ENCODE measurements at places on chromosomes 16 and 17.

DNA sequence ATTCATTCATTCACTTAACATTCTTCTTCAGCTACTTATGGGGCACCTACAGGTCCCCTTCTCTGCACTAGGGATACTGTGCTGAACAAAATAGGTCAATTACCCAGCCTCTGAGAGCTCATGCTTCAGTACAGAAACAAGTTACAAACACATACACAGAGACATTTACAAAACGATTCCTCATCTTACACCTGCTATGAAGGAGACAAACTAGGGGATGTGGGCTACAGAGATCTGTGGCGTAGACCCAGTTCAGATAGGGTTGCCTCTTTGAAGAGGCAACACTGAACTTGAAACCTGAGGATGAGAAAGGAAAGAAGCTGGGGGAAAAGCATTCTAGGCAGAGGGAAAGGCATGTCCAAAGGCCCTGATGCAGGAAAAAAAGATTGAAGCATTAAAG lies 5.2 kb downstream of the IL21R start:
- no peak for DNase-seq

DNA sequence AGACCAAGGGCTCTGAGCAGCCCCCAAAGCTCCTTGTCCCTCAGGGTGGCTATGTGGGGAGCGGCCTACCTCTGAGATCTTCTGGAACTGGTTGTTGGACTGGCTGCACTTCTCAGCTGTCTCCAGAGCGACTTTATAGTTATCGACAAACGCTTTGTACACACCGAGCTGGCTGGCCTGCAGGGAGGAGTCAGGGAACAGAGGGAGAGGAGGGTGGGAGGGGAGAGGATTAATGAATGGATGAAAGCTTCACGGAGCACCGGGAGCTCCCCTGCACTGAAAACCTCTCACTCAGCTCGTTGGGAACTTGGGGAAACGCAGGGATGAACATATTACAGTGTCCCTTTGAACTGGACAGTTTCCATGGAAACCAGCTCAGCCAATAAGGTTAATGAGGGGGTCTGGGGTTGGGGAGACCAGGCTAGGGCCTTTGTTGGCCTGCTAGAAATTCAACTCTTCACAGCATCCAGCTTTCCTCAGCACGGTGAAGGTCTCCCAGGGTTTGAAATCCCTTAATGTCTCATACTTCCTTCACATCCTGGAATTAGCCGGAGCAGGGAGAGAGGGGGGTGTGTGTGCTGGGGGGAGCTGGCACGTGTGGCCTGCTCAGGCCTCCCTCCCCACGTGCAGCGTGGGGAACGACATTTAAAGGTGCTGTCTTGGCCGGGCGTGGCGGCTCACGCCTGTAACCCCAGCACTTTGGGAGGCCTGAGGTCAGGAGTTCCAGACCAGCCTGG lies 86.7 kb downstream of the TIMM22 start:
- no peak for DNase-seq

DNA sequence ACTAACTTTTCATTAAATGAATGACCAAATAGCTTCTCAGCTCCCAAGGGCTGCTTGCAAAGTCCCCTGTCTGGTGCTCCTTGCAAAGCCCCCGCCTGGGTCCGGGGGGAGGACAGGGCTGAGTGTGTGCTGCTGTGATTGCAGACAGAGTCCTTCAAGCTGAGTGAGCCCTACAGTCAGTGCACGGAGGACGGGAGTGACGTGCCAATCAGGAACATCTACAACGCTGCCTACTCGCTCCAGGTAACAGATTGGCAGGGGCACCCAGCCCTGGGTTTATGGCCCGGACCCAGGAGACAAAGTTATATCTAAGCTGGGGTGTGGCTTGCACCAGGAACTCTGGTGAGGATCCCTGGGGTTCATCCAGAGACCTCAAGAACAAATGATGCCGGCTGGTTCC lies 27.1 kb downstream of the SCNN1G start:
- no peak for DNase-seq

DNA sequence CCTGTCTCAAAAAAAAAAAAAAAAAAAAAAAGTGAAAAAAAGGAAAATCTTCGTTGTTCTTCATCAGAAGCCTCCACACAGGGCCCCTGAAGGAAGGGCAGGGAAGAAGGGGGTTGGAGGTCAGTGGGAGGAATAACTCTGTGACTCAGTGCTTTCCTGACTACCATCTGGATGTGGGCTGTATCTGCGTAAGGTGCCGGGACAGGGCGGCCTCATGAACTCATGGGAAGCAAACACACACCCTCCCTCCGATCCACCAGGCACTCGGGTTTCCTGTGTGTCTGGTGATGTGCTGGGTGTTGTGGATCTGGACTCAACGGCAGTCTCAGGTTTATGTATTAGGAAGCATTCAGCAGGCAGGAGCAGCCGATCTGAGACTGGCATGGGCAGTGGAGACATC lies 691.6 kb downstream of the WWOX start:
- DNase-seq: no peak

DNA sequence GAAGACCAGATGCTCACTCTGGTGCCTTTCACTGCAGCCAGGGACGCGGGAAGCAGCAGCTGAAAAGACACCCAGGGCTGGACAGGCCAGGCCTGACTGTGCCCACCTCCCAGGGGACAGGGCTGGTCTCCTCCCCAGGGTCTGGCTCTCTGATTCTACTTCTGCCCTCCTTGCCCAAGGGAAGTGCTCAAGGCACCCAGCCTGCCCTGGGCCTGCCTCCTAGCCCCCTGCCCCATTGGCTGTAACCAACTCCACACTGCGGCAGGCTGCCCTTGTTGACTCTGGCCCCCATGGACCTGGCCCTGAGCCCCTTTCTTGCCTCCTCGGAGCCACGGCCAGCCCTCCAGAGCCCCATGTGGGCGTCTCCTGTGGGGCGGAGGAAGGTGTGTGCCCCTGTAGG lies 212.5 kb downstream of the NTN1 start:
- DNase-seq: no peak

GRCh38 chr16:67726106-67727034 lies 7.3 kb upstream of the GFOD2 start:
- DNase-seq: no peak

DNA sequence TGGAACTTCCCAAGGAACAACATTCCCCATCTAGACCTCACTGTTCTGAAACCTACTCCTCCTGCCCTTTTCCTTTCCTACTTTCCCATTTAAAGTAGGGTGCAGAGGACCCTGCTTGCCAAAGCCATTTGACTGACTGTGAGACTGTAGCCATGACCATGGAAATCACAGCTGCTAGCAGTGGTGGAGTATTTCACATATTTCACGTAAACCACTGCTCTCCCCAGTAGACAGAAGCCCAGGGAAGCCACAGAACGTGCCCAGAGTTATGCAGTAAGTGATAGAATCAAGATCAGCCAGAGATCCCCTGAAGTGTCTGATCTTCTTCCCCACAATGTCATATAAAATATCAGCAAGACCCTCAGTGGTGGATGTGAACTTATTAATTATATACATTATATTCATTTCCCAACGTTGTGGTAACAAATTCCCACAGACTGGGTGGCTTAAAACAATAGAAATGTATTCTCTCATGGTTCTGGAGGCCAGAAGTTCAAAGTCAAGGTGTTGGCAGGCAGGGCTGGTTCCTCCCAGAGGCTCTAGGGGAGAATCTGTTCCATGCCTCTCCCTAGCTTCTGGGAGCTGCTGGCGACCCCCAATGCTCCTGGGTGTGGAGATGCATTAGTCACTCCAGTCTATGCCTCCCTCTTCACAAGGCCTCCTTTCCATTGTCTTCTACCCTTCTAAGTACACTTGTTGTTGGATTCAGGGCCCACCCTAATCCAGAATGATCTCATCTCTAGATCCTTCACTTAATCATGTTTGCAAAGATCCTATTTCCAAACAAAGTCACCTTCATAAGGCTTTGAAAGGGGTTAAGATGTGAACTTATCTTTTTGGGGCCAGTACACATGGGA lies 20.7 kb upstream of the PRM1 start:
- DNase-seq: no peak

- no peak for DNase-seq
These were observed 28.2 kb upstream of the TMEM220 start for GRCh38 chr17:10758062-10758461.

DNA sequence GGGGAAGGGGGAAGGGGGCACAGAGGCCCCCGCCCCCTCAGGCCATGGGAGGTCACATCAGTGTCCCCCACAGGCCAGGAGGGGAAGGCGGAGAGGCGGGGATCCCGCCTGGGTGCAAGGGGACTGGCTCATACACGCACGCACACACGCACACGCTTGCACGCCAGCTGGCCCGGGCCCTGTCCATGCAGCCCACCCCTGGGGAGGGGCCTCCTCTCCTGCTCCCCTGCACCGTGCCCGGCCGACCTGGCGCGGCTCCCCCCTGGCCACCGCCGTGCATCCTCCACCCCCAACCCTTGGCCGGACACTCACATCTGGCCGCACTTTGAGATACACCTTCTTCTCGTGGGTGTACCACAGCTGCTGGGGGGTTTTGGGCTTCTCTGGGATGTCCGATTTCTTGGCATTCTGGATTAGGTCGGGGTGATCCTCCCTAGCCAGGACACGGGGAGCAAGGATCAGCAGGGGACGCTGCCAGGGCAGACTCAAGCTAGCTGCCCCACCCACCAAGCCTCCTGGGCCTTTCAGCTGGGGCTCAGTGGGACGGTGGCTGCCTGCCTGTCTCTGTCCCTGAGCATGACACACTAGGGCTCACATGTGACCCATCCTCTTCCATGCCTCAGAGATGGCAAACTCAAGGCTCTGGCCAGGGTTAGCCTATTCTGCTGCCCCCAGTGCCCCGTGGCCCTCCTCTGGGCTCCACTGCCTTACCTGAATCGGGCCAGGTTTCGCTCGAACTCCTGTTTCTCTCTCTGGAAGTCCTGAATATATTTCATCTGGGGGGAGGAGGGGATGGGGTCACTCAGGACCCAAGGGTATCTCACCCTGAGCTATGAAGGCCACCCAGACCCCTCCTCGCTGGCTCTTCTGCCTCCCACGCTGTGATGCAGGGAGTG lies 6.7 kb downstream of the UBTF start:
- DNase-seq: no peak

DNA sequence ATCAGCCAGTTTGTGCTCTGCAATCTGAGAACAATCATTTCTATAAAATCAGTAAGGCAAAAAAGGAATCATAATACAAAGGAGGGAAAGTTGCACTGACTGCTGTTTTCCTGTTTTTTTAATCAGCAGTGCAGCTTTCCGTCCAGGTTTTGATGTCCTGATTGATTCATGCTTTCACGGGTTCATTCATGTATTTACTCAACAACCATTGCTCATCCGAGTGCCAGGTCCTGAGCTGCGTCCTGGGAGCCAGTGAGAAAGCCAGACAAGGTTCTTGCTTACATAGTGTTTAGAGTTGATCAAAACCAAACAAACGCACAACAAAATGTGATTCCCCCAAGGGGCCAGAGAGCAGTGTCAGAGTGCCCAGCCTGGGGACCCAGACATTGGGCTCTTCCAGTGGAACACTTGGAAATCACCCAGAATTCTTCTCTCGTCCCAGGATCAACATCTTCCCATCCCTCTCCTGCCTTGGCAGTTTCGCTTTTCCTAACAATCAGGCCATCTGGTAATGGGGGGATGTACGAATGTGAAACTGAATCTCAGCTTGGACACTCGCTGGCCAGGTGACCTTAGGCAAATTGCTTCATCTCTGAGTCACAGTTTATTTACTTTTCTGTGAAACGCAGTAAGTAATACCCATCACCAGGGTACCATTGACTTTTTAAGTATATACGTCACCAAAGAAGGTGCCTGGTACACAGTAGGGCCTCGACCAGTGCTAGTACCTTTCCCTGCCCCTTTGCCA lies 13.3 kb upstream of the C1QL1 start:
- no peak for DNase-seq

GRCh38 chr17:36532435-36532975 lies 2.2 kb downstream of the MYO19 start:
- no peak for DNase-seq

DNA sequence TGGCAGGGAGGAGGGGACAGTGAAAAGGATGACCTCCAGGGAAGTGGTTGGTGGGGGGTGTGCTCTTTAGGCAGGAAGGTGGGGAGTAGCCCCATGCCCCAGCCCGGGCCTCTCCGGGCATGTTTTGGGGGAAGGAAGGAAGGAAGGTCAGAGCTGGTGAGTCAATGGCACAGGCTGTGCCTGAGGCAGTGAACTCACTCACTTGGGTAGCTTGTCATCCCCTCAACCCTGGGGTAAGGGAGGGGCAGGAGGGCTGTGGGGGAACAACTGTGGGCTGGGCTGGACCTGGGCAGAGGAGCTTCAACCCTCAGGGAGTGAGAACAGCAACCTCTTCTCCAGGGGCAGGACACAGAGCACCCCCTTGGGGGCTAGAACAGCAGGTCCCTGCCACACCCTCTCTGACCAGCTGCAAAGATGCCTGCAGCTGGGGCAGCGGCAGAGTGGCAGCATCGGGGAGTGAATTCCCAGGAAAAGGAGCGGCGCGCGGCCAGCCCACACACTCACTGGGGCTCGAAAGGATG lies 6.3 kb downstream of the CSF3 start:
- no peak for DNase-seq

- DNase-seq: no peak
These were observed 10.8 kb downstream of the ATP2C2 start for GRCh38 chr16:84379008-84379708.

DNA sequence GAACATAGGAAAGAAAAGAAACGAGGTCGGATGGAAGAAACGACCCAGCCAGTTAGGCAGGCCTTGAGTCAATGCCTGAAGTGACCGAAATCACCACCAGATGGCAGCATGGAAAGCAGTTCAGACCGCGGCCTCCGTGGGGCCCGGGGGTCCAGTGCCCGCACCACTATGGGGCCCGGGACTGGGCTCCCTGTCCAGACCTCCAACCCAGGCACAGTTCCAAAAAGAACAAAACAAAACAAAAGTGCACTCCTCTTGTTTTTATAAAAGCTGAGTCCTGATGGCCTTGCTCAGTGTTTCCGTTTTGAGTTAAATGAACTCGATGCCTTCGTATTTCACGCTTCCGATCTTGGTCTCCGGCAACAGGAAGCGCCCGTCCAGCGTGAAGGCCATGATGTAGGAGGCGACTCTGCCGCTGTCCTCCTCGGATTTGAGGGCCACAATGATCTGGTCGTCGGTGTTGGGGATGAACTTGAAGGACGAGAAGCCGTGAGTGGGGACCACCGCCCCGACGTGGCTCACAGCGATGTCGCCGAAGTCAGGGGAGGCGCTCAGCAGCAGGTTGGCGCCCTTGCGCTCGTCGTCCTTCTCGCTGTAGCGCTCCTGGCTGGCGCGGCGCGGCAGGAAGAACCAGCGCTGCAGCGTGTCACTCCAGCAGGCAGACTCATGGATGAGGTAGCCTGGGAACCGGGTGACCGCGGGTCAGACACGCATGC lies 13.7 kb upstream of the LGALS3BP start:
- peak; percentile 71 for DNase-seq

DNA sequence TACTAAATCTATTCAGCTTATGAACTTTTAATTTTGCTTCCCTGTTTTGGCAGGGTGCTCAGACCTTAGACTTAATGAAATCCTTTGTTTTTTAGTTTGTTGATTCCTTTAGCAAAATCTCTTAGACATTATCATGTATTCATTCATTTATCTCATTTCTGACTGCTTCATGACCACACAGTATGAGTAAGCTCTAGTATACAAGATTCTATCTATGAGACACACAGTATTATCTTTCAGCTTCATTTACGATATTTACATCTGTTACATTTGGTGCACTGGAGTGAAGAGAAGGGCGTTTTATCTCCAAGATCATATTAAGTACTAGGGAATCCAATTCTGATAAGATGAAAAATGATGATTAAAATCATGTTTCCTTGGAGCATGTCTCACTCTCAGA lies 448.1 kb upstream of the CA10 start:
- no peak for DNase-seq

- peak; percentile 65 for DNase-seq
These were observed 19.3 kb upstream of the NXPH3 start for GRCh38 chr17:49556223-49556943.
